Heart right ventricle (tissue), 16 donors: ENCODE measurements at places on chromosomes 1 and 21. TPM values are rescaled to one million over a fixed set of nuclear protein-coding genes. Genes with fewer than 3 reads are reported as not detected.

The CELA3B gene
- polyA plus RNA-seq: 0.13 TPM

- no peak for DNase-seq
These were observed 1144.3 kb upstream of the NCAM2 start for GRCh38 chr21:19853709-19854575.

- no peak for DNase-seq
These were observed 38.4 kb upstream of the AGL start for GRCh38 chr1:99811747-99812146.

GRCh38 chr1:3173381-3173980, 104.5 kb downstream of the PRDM16 start:
- DNase-seq: no peak

GRCh38 chr1:110583505-110583904, 22.7 kb downstream of the KCNA2 start:
- no peak for DNase-seq

DNA sequence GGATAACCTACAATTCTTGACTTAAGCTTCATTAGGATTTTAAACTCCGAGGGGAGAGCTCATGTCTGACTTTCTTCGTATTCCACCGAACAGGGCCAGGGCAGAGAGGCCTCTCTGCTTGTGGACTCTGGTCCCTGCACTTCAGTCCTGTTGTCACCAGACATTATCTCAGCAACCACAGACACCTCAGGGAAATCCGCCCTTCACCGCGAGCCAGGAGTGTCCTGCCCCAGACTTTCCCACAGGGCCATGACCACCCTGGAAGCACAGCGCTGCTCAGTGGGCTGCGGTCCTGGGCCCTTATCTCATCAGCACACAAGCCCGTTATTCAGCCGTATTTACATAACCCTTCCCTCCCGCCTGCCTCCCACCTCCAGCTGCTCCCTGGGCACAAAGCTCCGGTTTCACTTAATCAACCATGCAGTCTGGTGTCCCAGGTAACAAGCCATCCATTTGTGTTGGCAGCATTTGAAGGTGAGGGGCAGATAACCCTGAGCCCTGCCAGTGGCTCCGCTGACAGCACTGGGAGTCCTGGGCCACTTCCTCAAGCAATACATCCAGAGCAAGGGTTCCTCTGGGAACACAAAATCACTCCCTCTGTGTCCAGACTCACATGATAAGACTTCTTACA, 122.8 kb upstream of the RAB4A start:
- no peak for DNase-seq

DNA sequence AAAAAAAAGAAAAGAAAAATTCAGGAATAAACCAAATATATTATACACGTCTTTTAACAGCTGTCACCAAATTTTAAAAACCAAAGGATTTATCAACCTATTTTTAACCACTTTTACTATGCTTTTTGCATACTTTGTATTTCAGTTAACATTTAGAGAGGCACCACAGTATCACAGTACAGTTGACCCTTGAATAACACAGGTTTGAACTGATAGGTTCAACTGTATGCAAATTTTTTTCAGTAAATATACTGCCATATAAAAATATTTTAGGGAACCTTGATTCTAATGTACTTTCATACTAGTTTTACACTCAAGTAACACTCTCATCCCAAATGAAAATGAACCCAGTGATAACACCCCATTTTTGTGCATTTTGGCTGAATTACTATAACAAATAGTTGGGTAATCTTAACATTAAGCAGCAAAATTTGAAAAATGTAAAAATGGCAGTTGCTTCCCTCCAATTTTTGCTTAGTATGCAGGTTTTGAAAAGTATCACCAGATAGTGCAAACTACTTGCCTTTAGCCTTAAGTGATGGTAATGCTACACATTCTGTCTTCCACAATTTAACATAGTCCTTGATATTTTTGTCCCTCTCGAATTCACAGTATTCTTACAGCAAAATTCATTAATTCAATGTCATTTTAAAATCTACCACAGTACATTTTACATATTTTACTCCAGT, 10.8 kb upstream of the ADCY10 start:
- DNase-seq: no peak

- DNase-seq: no peak
These were observed 91.7 kb upstream of the NFIA start for GRCh38 chr1:60990714-60991090.

The MATN1 gene
- not detected for polyA plus RNA-seq

GRCh38 chr21:34590520-34590919, 24.4 kb downstream of the RCAN1 start:
- DNase-seq: no peak

GRCh38 chr21:39461419-39461818, 9.6 kb downstream of the SH3BGR start:
- no peak for DNase-seq

The ZSWIM5 gene
- polyA plus RNA-seq: 0.22 TPM

The SPRR3 gene
- polyA plus RNA-seq: 2.6 TPM

The S100A1 gene
- polyA plus RNA-seq: 685 TPM

DNA sequence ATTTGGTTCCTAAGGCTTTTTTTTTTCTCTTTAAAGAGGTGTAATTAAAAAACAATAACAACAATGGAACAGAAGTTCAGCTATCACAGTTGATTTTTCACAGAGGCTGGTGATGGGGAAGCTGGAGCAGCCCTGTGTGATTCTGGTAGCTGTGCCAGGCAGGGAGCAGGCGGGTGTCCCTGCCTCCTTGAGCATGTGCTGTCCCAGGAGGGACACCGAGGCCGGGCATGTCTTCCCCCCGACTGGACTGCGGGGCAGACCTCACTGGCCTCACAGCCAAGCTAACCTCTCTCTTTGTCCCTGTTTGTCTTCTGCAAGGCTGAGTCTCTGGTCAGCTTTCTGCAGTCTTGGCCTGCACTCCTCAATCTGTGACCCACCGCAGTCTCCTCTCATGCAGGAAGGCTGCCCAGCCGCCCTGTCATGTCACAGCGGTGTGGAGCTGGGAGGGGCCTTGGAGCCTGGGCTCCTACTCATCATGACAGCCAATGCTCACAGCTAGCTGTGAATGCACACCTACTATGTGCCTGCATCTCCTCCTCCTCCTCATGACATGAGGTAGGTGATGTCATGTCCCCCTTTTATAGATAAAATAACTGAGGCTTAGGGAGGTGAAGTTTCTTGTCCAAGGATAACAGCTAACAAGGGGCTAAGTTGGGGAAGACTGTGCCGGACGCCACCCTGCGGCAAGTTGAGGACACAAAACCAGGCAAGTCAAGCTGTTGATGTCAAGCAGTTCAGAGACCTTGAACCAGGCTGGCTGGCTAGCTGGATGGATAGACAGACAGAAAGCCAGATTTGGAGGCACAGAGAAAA, 10.3 kb upstream of the ACTL8 start:
- no peak for DNase-seq

DNA sequence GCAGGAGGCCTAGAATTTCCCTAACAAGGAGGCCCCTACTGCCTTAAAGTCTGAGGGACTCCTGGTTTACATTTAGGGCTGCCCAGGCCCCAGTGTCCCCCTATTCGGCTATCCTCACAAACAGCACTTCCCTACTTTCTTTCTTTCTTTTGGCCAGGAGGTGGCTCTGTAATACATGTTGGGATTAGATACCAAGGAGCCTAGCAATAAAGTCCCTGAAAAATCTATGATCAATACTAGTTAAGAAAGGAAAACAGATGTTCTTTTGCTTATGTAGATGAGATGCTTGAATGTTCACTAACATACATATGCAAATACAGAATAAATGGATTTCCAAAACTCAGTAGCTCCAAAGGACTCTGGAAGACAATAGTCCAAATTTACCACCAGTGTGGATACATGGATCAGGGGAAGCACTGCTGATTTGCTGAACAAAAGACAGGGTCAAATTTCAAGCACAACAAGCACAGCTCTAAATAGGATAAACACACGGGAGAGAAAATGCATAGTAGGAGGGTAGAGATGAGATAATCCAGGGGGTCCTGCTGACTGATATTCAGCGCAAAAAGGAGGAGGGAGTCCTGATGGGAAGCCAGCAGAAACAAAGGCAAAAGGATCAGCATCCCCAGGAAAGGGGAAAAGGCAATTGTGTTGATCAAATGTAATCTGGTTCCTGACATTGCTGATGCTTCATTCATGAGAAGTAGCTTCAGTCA, 240.0 kb downstream of the NUF2 start:
- no peak for DNase-seq

DNA sequence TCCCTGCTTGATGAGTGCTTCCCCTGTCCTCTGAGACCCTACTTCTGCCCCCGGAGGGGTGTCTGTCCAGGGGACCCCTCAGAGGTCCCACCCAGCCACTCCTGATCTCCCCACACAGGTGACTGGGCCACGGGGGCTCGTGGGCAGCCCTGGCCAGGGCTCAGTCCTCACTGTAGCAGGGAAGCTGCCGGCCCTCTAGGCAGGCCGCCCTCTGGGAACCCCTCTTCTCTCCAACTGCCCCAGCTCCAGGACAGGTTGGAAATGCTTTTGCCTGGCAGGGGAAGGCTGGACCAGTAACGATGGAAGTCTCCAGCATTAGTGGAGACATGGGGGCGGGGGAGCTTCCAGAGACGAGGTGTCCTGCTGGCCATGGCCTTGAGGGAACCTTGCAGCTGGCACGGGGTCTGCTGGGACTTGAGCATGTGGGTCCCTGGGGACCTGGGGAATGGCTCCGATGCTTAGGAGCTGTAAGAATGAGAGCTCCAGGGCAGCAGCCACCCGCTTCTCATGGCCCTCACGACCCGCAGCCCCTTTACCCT, 3.1 kb upstream of the FNDC10 start:
- DNase-seq: no peak
